ENCODE measurements at places on chromosomes 11 and 22.

GRCh38 chr11:82927264-82927880, 25.8 kb downstream of the DDIAS start:
- peak; percentile 2 for DNase-seq

- DNase-seq, result no peak
Observed at GRCh38 chr11:28026634-28027290, 81.2 kb downstream of the KIF18A start.

GRCh38 chr11:75539459-75540334, 14.0 kb upstream of the GDPD5 start:
- no peak for DNase-seq

DNA sequence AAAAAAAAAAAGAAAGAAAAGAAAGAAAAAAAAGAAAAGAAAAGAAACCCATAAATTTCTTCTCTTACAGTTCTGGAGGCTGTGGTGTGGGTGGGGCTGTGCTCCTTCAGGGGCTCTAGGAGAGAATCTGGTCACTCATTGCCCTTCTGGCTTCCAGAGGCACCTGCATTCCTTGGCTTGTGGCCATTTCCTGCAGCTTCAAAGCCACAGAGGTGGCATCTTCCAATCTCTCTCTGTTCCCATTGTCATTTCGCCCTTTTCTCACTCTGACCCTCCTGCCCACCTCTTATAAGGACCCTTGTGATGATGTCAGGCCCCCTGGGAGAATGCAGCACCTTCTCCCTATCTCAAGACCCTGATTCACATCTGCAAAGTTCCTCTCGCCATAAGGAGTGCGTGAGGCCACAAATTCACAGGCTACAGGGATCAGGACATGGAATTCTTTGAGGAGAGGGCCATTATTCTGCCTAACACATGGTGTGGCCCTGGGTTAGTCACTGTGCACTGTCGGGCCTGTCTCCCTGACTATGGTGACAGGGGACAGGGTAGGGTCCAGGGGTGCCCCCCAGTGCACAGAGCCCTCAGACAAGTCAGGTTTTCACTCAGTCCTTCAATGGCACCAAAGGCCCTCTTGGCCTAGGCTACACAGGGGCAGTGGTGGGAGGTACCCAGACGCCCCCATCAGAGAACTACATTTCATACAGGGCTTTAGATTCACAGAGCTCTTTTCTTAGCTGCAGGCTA, 38.6 kb upstream of the PRR5 start:
- no peak for DNase-seq

DNA sequence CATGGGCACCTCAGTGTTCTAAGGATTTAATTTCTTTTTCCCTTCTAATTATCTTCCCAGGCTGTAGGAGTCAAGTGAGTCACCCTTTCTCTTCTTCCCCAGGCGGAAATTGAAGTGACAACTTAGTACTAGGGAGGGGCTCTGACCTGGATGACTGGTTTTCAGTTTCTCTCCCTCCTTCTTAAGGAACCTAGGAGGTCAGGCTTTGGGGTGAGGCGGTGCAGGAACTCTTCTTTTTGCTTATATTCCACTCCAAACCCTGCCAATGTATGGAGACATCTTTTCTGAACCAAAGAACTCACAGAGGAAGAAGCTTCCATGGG, 12.6 kb downstream of the ZDHHC5 start:
- DNase-seq, result no peak

- DNase-seq, result no peak
Observed at GRCh38 chr11:78074756-78075155, 4.9 kb downstream of the NDUFC2 start.

- DNase-seq, result no peak
Observed at GRCh38 chr22:24730864-24731263, 43.7 kb downstream of the PIWIL3 start.

- peak; percentile 43 for DNase-seq
Observed at GRCh38 chr11:12043959-12044791, 35.7 kb upstream of the DKK3 start.

GRCh38 chr11:60315871-60316270, 11.2 kb upstream of the MS4A6E start:
- DNase-seq, result no peak

DNA sequence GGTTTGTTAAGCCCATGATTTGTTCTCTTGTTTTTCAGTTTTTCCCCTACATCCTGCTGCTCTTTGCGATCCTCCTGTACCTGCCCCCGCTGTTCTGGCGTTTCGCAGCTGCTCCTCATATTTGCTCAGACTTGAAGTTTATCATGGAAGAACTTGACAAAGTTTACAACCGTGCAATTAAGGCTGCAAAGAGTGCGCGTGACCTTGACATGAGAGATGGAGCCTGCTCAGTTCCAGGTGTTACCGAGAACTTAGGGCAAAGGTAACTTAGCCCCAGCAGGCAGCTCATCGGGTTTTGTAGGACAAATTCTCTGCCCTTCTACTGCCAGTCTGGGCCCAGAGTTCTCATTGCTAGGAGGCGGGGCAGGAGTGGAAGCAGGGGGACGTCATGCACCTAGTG, 49.7 kb downstream of the PANX1 start:
- no peak for DNase-seq

DNA sequence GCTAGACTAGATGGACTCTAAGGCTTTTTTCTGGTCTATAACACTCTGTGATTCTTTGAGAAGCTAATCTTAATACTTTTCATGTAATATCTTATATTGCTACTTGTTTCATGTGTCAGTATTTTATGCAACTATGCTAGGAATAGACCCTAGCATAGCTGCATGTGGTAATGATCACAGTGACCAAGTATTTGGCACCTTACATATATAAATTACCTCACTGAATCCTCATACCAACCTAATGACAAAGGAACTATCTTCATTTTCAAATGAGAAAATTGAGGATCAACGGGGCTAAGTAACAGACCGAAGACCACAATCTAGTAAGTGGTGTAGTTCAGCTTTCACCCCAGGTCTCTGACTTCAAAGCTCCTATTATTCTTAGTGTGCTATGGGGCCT, 327.3 kb upstream of the PITPNB start:
- DNase-seq, result no peak

DNA sequence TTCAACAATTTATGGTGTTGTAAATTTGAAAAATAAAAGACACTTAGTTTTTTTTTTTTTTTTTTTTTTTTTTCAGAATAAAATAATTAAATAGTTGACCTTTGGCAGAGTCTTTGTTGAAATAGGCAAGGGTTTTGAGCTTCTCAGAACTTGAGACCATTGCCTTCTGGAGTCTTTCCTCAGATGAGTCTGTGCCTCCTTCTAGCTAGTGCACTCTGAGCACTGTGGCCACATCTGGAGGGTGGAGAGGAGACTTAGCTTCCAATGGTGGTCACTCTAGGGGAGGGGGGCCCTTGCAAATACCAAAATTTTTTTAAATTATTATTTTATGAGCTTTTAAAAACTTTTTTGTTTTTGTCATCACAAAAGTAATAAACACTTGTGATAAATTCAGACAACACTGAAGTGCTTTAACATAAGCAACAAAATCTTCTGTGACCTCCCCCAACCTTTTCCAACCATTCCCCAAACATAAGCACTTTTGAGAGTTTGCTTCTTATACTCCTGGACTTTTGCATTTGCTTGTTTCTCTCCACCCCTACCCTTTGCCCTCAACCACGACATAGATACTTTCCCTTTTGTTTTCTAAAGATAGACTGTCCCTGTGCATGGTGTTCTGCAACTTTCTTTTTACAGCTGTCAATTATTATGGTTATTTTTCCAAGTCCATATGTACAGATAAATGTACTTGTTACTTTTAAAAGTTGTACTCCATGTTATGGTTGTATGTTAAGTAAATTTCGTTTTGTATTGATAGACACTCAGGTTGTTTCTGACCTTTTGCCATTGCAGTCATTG, 41.1 kb downstream of the BMAL1 start:
- no peak for DNase-seq

DNA sequence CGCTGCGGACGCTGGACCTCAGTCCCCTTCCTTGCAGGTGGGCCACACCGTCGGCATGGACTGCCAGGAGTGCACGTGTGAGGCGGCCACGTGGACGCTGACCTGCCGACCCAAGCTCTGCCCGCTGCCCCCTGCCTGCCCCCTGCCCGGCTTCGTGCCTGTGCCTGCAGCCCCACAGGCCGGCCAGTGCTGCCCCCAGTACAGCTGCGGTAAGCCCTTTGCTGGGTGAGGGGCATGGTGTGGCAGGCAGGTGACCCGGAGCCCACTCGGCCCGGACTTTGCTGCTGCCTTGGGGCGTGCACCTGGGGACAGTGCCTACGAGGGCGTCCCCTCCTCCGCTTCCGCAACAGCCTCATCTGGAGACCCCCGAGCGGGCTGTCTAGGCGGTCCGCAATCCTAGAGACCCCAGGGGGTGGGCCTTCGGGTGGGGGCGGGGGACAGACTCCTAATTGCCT, 25.4 kb upstream of the MUC5B start:
- DNase-seq, result no peak

- DNase-seq, result no peak
Observed at GRCh38 chr11:117837070-117837776, 12.7 kb upstream of the FXYD2 start.

DNA sequence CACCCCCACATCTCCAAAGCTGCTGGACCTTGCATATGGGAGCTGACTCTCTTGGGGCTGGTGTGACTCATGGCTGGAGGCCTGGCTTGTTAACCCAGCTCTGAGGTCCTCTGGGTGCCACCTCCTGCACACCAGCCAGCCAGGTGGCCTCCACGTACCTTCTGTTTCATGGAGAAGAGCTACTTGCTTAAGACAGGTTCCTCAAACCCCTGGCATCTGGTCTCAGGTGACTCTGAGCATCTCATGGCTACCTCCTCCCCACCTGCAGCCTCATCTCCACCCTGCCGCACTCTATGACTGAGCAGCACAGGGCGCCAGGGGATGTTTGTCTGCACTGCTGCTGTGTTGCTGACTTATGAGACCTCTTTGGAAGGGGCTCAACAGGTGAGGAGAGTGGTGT, 55.7 kb downstream of the BCR start:
- no peak for DNase-seq

- DNase-seq, result no peak
Observed at GRCh38 chr11:69823641-69824265, 4.5 kb upstream of the FGF3 start.

GRCh38 chr11:57474803-57475115, 14.4 kb downstream of the RTN4RL2 start:
- DNase-seq, result no peak

DNA sequence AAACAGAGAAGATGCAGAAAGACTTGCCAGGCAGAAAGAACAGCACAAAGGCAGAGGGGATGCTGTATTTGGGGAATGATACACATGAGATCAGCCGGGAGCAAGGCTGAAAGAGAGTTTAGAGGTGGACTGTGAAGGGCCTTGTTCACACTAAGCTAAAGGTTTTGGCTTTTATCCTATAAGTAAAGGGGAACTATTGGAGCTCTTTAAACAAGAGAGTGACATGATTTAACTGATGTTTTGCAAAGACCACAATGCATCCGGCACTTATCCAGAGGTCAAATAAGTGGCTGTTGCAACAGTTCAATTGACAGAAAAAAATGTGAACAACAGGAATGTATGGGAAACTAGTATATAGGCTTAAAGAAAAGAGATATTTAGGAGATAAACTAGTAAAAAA, 64.7 kb upstream of the RRAS2 start:
- no peak for DNase-seq

DNA sequence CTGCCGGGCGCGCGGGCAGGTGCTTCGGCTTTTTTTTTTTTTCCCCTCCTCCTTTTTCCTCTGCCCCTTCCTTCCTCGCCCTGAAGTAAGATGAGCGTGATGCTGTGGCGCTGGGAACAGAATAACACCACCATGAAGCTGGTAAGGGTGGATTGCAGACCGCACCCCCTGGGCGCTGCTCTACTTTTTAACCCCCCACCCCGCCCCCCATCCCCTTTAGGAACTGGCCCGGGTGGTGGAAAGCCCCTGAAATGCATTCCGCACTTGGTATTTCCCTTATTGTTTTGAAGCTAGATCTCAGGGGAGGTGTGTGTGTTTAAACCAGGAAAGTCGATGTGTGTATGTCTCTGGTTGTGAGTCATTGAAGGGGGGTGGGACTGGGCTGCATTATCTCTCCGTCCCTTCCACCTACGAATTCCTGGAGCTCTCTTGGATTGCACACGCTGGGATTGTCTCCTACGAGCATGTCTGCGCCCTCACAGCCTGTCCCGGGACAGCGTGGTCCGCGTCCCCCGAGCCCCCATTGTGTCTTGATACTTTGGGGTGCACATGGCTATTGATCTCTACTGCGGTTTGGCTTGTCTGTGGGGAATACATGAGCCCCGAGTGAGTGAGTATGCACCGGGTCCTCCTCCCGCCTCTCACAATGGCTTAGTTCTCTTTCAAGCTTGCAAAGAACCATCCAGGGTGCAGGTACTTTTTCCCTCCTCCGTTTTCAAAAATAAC, 64.9 kb downstream of the NAV2 start:
- DNase-seq, result no peak

GRCh38 chr11:102517670-102518069, 12.9 kb downstream of the MMP7 start:
- DNase-seq, result no peak

- no peak for DNase-seq
Observed at GRCh38 chr11:60570970-60571369, 55.8 kb downstream of the MS4A13 start.

DNA sequence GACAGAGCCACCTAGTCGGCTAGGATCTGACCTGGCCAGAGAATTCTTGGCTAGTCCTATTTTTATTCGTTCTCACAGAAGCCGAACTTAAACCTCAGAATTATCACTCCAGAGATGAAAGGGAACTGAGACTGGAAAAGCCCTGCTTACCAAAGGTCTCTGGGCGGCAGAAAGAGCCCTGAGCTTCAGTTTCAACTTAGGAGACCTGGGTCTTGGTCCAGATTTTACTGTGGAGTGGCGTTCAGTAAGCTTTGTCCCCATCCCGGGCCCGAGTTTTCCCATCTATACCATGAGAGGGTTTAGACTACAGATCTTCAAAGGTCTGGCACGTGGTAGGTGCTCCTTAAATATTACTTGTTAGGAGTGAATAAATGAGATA, 516 bp downstream of the NEU3 start:
- no peak for DNase-seq

- no peak for DNase-seq
Observed at GRCh38 chr22:29916007-29916544, 33.1 kb downstream of the MTMR3 start.

DNA sequence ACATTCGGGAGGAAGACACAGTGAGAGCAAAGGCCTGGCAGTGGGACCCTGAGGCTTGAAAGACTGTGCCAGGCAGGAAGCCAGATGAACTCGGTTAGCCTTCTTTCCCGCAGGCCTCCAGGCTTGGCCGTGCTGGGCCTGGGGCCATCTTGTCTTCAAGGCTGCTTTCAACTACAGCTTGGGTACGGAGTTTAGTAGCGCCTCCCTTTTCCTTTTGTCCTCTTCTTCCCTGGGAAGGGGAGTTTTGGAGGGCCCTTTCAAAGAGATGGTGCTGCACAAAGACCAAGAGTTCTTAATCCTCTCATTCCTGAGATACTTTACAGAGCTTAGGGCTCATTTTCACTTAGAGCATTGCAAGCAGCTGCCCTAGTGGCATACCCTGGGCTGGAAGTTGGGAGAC, 87.5 kb downstream of the TP53I11 start:
- no peak for DNase-seq

- DNase-seq, result peak; percentile 22
Observed at GRCh38 chr11:75524665-75525432, 892 bp downstream of the GDPD5 start.

- no peak for DNase-seq
Observed at GRCh38 chr11:94933223-94934130, 39.9 kb downstream of the CWC15 start.

- no peak for DNase-seq
Observed at GRCh38 chr11:16512899-16513241, 156.5 kb upstream of the SOX6 start.
